ENCODE measurements at places on chromosomes 6 and 20. TPM values are rescaled to one million over a fixed set of nuclear protein-coding genes. Genes with fewer than 3 reads are reported as not detected.

PRICKLE4 gene
- 0.66 TPM for total RNA-seq

GPSM3 gene
- total RNA-seq = 4.7 TPM

SLC18B1 gene
- 38.8 TPM for total RNA-seq

IL17A gene
- not detected for total RNA-seq

CYB5R4 gene
- total RNA-seq = 19.2 TPM
